NCI-H524 (cell line): ENCODE measurements at places on chromosomes 16 and 17.

GRCh38 chr16:79328402-79329165 is 272.0 kb downstream of the MAF start:
- peak; percentile 65 for DNase-seq

- DNase-seq: no peak
These were observed 42.4 kb downstream of the TMEM235 start for GRCh38 chr17:78273813-78274212.

DNA sequence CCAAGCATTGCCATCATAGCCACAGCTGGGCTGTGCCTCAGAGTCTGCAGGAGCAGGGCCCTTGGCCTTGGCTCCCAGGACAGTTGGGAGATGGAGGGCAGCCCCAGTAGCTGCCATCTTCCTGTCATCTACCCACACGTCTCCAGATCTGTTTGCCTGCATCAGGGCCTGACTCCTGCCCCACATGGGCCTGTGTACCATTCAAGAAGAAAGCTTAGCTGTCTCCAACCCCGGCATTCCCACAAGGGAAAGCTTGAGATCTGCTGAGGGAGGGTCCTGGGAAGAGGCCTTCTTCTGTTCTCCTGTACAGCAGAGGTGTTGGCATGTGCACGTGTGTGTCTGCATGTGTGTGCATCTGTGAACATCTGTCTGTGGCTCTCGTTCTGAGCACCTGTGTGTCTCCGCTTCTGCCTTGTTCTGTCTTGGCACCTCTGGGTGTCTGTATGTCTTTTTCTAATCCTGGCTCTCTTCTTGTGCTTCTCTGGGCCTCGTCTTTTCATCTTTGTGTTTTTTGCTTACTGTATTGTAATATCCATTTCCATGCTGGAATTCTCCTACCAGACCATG is 122.2 kb downstream of the MRM1 start:
- DNase-seq: no peak

DNA sequence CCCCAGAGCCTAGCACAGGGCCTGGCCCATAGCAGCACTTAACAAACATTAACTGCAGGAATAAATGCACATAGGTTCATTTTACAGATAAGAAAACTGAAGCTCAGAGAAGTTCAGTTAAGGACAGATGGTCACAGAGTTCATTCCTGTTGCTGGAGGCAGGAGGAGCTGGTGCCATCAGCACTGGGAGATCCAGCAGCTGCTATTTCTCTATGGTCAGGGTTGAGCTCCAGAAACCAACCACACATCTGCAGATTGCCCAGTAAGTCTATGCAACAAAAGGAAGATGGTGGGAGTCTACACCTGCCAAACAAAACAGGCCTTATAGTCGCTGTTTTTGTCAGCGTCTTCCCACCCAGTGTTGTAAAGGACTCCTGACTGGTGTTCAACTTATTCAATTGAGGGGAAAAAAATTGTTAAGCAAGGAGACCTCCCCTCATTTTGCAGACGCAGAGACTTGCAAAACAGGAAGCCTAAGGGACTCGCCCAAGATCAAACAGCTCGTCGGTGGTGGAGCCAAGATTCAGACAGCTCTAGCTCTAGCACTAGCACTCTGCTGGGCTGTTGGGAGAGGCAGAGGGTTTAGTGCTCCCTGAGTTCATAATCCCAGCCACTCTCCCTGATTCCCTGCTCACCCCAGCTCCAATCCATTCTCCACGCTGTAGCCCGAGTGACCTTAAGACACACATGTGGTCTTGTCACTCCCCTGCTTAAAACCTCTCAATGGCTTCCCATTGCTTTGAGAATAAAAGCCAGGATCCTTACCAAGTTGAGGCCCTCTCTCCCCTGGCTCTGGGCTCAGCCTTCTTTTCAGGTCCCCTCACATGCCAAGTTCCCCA is 9.0 kb downstream of the NOG start:
- no peak for DNase-seq

- no peak for DNase-seq
These were observed 8.5 kb downstream of the TEKT1 start for GRCh38 chr17:6823011-6823442.
